ENCODE measurements at places on chromosomes 12 and 14. TPM values are rescaled to one million over a fixed set of nuclear protein-coding genes. Genes with fewer than 3 reads are reported as not detected.

The KCNJ8 gene
- 26.4 TPM for total RNA-seq

The SMIM41 gene
- total RNA-seq = 2.6 TPM

The REC8 gene
- 13.5 TPM for total RNA-seq

The P2RX2 gene
- total RNA-seq = not detected

- no peaks in the 10 kb centered on the region for H3K36me3 ChIP-seq
- no peak overlapping the region for H3K4me3 ChIP-seq
- H3K4me1 ChIP-seq = no peaks in the 10 kb centered on the region
- H3K27ac ChIP-seq = no peak overlapping the region
- no peaks in the 10 kb centered on the region for H3K27me3 ChIP-seq
These were observed 620.4 kb downstream of the SLC16A7 start for GRCh38 chr12:60216226-60216625.

DNA sequence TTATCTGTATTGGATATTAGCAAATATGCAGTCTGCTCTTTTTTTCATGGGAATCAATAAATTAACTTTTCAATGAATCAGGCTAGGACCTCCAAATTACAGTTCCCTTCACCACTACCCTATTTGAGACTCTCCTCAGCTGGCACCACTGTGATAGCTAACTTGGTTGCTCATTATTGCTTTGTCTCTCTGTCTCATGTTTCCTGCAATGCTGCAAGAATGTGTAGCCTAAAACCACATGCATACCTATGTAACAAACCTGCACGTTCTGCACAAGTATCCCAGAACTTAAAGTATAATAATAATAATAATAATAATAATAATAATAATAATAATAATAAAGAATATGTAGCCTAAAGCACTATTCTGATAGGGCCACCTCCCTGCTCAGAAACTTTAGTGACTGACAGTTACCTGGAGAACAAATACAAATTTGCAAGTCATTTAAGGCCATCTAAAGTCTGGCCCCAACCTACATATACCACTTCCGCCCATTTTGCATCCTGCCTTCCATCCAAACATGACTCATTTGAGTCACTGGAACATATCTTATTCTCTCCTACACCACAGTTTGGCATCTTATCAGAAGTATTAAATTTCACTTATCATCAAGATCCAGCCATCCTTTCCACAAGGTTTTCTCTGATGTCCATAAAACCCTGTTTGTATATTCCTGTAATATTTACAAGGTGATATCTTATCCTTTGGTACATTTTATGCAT lies 215.1 kb downstream of the LRRK2 start:
- H3K4me1 ChIP-seq = no peaks in the 10 kb centered on the region
- no peaks in the 10 kb centered on the region for H3K27me3 ChIP-seq
- H3K27ac ChIP-seq = no peak overlapping the region
- no peak for DNase-seq

GRCh38 chr14:52318062-52318461 lies 4.0 kb downstream of the PTGER2 start:
- no peak for DNase-seq
- H3K36me3 ChIP-seq = no peaks in the 10 kb centered on the region
- no peaks in the 10 kb centered on the region for H3K4me1 ChIP-seq
- no peak overlapping the region for H3K4me3 ChIP-seq
- H3K27me3 ChIP-seq = no peaks in the 10 kb centered on the region

All from ovary (tissue), 10 donors.